HuH-7 (cell line): ENCODE measurements at places on chromosomes 11 and 22.

GRCh38 chr22:37283393-37283937, 1.2 kb downstream of the CYTH4 start:
- DNase-seq: no peak

DNA sequence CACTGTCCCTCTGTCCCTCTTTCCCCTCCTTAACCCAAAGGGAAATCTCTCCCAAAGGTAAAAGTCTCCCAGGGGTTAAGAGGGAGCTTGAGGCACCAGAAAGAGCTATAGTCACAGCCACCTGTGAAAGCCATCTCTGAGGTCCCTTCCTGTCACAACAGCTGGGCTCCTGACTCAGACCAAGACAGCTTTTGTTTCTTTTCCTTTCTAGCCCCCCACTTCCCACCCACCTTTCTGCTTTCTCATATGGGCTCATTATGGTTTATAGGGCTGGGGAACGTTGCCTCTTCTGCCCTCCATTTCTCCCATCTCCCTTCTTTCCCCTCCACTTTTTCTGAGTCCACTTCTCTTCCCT, 19.1 kb downstream of the MIF start:
- no peak for DNase-seq

DNA sequence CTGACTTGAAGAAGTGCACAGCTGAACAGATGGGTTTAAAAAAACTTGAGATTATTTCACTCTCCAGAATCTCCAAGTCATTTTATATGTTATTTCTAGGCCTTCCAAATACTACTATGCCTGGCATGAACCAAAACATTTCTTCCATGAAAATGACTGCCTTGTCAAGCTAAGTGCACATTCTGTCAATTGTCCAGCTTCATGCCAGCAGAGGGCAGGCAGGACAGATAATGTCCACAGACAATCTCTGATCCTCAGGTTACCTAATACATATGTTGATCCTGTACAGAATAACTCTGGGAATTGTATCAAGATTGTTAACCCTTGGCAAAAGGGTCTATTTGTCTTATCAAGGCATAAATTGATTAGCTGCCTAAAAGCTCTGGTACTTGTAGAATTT, 229.5 kb downstream of the AASDHPPT start:
- DNase-seq: peak; percentile 26

- DNase-seq: peak; percentile 95
These were observed 3.1 kb downstream of the CBX6 start for GRCh38 chr22:38868886-38869381.

DNA sequence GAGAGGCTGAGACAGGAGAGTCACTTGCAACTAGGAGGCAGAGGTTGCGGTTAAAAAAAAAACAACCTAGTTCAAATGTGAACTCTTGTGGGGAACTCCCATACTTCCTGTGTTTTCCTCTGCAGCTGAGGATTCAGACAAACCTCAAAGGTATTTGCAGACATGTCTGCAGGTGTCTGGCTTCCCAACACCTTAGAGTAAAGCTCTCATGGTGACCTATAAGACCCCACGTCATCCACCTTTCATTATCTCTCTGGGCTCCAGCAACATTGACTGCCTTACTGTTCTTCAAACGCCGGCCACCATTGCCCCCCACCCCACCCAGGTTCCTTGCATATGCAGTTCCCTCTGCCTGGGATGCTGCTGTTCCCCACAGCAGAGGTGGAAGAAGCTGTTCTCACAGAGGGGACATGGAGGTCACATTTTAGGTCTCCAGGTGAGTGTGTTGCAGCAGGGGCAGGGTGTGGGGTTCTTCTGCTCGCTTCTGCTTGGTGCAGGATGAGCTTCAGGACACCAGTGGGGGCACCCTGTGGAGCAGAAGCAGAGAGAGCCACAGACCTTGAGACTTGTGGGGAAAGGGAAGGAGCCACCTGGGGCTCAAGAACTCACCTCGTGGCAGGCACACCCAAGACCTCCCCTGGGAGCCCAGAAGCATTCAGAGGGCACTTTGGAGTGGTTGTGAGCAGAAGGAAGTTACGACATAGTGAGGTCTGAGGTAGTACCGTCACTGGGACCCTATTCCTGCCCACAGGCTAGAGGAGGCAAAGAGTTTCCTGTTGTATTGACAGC, 203.2 kb downstream of the CSNK2A3 start:
- DNase-seq: no peak

DNA sequence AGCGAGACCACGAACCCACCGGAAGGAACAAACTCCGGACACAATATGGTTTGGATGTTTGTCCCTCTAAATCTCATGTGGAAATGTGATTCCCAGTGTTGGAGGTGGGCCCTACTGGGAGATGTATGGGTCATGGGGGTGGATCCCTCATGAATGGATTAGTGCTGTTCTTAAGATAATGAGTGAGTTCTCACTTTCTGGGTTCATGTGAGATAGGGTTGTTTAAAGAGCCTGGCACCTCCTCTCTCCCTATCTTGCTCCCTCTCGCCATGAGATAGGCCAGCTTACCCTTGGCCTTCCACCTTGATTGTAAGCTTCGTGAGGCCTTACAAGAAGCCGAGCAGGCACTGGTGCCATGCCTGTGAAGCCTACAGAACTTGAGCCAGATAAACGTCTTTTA, 184.6 kb downstream of the LRRC4C start:
- DNase-seq: no peak

DNA sequence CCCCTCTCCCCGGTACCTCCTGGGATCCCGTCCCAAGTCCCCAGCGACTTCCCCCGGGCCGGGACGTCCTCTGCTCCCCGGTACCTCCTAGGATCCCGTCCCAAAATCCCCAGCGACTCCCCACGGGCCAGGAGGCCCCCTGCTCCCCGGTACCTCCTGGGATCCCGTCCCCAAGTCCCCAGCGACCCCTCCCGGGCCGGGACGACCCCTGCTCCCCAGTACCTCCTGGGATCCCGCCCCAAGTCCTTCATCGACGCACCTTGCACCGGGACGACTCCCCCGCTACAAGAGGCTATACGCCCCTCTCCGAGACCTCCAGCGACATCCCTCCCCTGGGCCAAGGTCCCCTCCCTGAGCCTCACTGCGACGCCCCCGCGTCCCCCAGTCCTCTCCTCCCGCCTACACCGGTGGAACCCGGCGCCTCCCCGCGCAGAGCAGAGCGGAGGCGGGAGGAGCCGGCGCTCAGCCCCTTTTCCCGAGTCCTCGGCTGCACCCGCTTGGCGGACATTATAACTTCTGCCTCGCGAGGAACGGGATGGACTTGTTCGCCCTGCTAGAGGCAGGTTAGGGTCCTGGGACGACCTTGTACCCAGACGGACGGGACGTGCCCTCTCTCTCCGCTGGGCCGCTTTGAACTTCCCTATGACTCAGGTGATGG, 912 bp downstream of the KREMEN1 start:
- peak; percentile 69 for DNase-seq

DNA sequence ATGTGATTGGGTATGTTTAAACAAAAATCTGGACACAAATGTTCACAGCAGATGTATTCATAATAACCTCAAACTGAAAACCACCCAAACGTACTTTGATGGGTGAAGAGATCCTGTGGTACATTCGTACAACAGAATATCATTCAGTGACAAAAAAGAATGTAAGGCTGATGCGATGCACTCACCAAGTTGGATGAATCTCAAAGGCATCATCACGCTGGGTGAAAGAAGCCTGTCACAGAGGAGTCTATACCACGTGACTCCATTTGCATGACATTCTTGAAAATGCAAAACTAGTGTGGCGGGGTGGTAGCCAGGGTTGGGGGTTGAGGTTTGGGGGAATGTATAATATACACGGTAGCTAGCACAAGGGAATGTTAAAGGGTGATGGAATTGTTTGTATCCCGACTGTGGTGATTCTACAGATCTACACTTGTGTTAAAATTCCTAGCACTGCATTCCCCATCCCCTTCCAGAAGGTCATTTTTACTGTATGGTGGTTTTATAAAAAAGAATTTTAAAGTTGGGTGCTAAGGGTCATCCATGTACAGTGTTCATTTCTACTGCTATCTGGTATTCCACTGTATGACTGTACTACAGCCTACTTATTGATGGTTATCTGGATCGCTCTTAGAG, 35.0 kb upstream of the SLC25A1 start:
- no peak for DNase-seq

- no peak for DNase-seq
These were observed 43.0 kb upstream of the CCDC134 start for GRCh38 chr22:41757502-41757901.

GRCh38 chr11:77345621-77346020, 44.1 kb upstream of the GDPD4 start:
- DNase-seq: no peak

DNA sequence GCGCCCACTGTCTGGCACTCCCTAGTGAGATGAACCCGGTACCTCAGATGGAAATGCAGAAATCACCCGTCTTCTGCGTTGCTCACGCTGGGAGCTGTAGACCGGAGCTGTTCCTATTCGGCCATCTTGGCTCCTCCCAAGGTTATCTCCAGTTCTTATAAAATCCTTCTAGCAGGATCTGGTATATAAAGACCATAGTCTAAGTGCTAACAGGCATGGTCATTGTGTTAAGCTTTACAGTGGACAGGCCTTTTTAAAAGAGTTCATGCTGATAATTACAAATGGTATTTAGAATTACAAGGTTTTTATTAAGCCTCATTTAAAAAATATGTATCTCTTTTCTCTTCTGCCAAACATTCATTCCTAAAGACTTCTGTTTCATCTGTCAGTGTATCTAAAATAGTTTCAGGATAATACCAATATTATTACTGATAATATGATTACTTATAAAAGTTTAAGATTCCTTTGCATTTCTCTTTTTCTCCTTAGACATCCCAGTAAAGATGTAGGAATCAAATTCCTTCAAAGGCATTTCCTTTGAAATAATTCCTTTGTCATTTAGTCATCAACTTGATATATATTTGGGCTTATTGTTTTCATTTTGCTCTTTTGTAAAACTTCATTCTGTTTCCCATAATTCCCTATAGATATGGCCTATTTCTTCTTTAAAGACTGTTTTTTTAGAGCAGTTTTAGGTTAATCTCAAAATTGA, 20.7 kb downstream of the DDX10 start:
- no peak for DNase-seq

- no peak for DNase-seq
These were observed 8.1 kb downstream of the NPAS4 start for GRCh38 chr11:66428933-66429332.

DNA sequence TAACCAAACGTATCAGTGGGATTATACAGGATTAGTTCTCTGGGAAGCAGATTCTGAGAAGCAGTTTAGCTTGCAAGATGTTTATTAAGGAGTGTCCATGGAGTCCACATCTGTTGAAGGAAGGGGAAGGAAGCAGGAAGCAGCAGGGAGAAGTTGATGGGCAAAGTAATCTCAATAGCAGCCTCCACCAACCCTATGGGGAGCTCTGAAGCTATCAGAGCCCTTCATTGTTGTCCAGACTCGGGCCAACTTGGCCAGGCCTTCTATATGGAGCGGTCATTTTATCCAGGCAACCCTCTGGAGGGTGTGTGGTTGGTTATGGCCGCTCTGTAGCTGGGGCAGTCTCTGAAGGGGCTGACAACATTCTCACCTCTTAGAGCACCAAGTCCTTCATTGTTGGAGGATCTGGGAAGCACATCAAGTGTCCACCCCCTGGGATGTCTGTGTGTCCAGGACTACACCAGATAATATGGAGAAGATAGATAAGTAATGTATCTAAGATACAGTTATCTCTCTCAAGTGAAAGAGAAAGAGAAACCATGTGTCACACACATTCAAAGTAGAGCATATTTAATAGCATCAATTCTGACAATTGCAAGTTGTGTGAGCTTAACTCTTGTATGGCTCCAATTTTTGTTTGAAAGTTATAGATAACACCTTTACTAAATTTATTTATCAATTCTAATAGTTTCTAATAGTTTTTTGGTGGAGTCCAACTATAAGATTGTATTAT, 101.7 kb upstream of the TRIM77 start:
- no peak for DNase-seq

DNA sequence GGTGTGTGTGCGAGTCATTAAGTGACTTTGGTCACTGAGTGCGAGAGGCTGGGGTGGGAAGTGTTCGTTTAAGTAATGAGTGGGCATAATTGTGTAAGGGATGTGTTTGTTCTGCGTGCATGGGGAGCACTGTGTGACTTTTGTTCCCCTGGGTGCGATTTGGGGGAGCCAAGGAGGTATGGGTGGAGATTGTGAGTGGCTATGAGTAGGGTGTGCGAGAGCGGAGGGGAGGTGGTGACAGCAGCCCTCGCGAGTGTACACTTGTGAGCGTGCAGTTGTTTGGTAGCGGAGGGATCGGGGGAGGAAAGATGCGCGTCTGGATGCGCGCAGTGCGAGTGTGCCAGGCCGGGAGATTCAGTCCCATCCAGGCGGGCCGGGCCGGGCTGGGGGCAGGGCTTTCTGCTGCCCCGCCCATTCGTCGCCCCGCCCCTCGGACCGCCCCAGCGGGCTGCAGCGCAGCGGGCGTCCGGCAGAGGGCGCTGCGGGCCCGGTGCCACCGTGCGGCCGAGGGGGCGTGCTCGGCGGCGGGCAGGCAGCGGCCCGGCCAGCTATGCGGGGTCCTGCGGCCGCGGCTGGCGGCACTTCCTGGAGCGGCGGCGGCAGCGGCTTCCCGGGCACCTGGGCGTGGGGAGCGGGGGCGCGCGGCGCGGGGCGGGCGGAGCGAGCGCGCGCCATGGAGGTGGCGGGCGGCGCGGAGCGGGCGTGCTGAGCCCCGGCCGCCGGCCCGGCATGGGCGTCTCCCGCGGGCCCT, at the start of gene DGKZ:
DGKZ (plus strand) TSS at position 578 of the 751 bp plus-strand sequence. CDS start 197 bp downstream, outside the sequence.
- DNase-seq: peak; percentile 88

GRCh38 chr11:13294771-13295579, 17.4 kb downstream of the BMAL1 start:
- DNase-seq: no peak

- DNase-seq: no peak
These were observed 8.8 kb downstream of the ATP5MG start for GRCh38 chr11:118410055-118410745.
